ENCODE measurements at places on chromosomes 7 and 10.

DNA sequence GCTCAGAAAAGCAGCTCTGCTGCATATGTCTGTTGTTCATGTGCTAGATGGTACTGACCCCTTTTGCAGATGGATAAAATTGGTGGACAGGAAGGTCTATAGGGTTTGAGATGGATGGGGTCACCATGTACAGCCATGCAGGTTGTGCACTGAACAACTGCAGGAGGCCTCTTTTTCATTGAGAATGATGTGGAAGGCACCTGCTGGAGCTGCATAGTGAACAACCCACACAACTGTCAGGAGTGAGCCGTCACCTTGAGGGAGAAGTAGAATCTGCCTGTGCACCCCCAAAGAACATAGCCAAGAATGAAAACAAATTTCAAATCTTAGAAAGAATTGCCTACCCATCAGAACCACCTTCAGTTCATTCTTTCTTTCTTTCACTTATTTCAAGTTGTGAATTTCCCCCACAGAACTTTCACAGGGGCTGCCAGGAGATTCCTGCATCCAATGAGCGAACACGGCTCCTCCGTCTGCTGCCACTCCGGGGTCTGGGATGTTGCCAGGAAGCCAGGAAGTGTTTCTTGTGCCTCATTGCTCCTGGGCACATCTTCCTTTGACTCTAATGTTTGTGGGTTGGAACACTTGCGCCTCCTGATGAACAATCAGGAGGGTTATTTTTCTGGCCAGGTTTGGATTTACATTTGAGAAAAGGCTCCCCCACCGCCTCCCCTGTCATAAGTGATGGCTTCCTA lies 53.7 kb upstream of the DOCK1 start:
- DNase-seq = no peak

- no peak for DNase-seq
These were observed 229.0 kb upstream of the STK17A start for GRCh38 chr7:43353902-43354301.

- DNase-seq = no peak
These were observed 8.4 kb downstream of the PLXDC2 start for GRCh38 chr10:19824381-19825342.

GRCh38 chr7:128812514-128813168 lies 17.6 kb upstream of the FLNC start:
- DNase-seq = no peak

DNA sequence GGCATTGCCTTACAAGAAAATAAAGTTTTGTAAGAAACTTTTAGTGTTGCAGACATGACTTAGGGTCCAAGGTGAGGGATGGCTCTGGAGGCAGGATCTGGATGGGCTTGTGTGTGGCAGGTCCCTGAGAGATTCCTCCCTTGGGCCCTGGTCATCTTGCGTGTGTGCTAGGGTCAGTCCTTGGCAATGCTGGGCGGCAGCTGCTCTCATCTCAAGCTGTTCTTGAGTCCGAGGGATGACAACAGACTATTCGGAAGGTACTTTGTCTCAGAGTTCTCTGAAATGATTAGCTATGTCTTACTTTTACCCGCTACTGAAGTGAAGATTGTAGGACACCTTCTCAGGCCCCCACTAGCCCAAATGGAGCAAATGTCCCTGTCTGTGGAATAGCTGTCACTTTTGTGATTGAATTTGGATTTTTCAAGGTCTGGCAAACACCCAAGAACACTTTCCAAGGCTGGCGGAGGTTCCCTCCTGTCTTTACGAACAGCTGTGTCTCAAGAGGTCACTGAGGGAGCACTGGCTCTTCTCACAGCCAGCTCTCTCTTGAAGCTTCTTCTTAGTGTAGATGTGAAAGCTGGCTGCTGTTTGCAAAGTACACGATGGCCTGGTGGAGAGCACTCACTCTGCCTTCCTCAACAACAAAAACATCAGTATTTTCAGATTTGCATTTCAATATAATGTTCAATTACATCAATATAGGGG lies 253.6 kb downstream of the STK31 start:
- DNase-seq = no peak

- no peak for DNase-seq
These were observed 161.4 kb downstream of the ELMO1 start for GRCh38 chr7:37287131-37287855.

GRCh38 chr10:13969792-13970140 lies 361.0 kb downstream of the FRMD4A start:
- DNase-seq = no peak

GRCh38 chr10:1368842-1369171 lies 312.6 kb downstream of the WDR37 start:
- no peak for DNase-seq

GRCh38 chr7:123060446-123060845 lies 64.9 kb upstream of the TAS2R16 start:
- DNase-seq = no peak

DNA sequence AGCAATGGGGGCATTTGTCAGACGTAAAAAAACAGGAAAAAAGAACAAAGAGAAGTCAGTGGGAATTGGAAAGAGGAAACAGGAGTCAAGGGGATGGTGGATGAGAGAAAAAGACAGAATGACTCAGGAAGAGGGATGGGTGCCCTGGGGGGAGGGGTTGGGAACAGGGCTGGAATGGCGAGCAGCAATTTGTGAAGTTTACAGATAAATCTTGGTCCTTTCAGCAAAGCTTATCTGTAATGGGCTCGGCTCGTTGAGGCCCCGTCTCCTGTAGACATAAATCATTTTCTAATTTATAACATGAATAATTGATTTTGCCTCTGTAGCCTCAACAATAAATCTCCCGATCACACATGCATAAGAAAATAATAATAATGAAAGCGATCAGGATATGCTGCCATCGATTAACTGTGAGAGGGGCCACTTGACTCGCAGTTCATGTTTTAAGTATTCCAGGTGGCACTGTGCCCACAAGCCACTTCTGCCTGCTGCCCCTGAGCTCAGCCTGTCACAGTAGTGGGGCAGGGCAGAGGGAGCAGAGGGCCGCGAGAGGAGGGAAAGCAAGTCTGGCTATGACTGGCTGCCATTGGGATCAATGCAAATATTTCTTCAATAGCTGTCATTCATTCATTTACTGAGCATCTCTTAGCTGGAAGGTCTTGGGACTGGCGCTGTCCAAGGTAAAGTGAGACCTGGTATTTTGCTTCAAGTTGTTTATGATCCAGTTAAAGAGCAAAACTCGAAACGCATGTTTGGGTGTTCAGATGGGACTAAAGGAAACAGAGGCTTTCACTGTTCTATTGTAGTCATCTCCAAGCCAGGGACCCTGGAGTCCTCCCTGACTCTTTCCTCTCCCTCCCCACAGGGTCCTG lies 47.4 kb upstream of the R3HCC1L start:
- DNase-seq = no peak

DNA sequence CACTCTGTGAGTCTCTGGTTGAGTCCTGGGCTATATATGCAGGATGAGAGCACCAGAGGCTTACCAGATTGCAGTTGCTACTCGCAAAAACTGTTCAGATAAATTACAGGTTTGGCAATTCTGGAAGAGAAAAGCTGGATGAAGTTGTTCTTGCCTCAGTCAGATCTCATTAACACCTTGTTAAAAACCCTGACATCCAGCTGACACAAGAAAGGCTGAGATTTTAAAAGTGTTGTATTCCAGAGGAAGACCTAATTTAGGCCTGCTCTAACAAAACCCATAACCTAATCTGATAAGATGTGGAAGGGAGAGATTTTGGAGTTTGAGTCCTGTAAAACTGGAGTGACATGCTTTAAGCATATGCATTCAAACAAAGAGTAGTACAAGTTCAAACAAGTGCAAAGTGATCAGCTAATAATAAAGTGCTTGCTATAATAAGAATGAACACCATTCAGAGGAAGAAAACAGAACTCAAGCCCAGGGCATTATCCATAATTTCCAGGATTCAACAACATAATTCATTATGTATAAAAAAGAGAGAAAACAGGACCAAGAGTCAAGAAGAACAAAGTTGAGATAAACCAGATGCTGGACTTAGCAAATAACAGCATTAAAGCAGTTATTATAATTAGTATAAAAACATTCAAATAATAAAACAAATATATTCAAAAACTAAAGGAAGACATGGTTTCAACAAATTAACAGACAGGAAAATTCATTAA lies 135.5 kb downstream of the CD36 start:
- no peak for DNase-seq

DNA sequence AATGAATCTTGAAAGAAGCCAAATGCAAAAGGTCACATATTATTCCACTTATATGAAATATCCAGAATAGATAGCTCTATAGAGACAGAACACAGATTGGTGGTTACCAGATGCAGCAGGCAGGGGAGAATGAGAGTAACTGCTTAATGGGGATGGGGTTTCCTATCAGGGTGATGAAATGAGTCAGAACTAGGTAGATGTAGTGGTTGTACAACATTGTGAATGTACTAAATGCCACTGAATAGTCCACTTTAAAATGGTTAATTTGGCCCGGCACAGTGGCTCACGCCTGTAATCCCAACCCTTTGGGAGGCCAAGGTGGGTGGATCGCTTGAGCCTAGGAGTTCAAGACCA lies 9.4 kb upstream of the SLC25A28 start:
- DNase-seq = no peak

- DNase-seq = no peak
These were observed 80.7 kb downstream of the FZD1 start for GRCh38 chr7:91344911-91345310.

DNA sequence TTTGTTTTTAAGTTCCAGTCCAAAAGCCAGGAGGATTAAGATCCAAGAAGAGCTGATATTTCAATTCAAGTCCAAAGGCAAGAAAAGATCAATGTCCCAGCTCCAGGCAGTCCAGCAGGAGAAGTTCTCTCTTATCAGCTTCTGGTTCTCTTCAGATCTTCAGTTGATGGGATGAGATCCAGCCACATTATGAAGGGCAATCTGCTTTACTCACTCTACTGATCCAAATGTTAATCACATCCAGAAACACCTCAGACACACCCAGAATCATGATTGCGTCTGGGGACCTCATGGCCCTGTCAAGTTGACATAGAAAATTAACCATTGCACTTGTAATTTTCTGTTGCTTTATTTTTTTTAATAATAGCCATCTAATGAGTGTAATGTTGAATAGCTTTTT lies 178.4 kb downstream of the HERPUD2 start:
- no peak for DNase-seq

DNA sequence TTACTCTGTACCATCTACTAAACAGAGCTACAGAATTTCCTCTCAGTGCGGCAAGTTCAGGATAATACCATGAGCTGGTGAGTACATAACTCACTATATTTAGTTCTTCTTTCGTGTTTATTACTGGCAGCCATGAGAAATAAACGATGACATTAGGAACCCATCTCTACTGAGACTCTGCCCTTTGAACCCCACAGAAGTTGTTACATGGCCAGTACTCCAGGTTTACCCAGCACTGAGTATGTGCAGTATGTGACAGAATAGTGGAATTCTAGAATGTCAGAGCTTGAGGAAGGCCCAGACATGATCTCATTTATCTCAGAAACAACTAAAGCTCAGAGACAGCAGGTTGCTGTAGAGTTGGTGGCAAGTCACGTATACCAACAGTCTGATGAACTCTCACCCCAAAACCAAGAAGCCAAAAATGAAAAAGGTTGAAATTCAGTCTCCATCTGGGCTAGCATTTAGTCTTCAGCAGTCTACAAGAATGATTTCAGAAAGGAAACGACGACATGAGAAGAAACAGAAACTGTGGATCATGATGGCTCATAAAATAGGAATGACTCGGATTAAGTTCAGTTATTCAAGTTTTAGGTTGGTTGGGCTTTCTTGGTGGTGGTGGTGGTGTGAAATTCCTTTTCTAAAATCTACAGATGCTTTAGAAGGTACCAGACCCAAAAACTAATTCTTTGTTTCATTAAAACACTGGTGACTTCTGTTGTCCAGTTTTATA lies 78.5 kb downstream of the SORBS1 start:
- DNase-seq = no peak

DNA sequence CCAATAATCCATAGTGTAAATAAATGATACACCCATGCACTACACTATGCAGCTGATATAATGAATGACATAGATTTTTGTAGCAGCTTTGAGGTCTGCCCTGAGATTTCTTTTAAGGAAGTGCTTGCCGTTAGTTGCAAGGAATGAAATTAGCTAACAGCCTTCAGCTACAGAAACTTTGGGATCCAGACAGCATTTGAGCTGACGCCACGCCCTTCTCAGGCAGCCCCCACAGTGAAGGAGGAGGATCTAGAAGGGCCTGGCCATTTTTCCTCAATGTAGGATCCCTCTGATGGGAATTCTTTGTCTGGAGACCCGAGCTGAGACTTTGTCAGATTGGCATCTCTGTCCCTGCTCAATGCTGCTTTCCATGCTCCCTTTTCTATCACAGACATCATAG lies 6.1 kb upstream of the PDK4 start:
- no peak for DNase-seq

DNA sequence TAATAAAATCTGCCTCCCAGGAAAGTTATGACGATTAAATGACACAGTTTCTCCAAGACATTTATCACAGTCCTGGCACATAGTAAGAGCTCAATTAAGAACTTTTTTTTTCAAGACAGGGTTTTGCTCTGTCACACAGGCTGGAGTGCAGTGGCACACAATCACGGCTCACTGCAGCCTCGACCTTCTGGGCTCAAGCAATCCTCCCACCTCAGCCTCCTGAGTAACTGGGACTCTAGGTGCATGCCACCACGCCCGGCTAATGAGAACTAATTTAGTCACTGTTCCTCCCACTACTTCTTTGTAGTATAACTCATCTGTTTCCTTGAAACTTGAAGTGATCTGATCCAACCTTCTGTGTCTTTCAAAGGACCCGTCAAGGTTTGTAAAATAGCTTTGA lies 42.2 kb upstream of the MXI1 start:
- no peak for DNase-seq

DNA sequence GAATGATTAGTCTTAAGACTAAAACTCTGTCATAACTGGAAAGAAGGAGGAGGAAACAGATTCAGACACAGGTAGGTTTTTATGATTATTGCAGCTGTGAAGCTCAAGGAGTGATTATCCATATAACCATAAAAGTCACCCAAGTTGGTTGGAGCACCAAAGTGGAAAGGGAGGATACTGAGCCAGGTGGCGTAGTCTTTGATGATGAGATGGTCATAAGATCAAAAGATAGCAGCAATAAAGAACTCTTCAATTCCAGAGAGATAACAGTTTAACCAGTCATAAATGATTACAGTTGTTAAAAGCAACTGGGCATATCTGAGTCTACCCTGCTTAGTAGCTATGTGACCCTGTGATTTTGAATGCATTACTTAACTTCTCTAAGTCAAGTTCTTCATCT lies 8.4 kb downstream of the ABCB1 start:
- DNase-seq = no peak

- no peak for DNase-seq
These were observed 7.3 kb downstream of the WDFY4 start for GRCh38 chr10:48691812-48692528.

GRCh38 chr10:90162271-90162853 lies 461.0 kb downstream of the KIF20B start:
- DNase-seq = no peak

GRCh38 chr10:104447331-104447730 lies 93.7 kb downstream of the CFAP58 start:
- DNase-seq = no peak
